ENCODE measurements at places on chromosomes 6 and 20.

GRCh38 chr6:3960754-3961361 lies 111.7 kb downstream of the FAM50B start:
- DNase-seq: no peak

DNA sequence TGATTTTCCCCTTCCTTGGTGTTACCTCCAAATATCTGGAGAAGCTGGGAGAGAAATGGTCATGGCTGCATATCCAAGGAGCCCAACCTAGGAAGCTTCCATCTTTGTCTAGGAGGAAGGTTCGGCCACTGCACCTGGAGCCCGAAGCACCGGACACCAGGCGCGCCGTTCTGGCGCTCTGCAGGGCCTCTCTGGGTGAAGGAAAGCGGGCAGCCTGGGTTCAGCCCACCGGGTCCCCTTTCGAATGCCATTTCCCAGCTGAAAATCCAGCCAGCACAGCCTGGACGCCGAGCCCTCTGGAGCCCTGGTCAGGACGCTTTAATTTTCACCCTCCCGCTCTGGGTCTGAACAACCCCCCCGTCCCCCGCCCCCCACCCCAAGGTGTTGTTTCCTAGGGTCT lies 1.2 kb downstream of the LINC00237 start:
- no peak for DNase-seq

DNA sequence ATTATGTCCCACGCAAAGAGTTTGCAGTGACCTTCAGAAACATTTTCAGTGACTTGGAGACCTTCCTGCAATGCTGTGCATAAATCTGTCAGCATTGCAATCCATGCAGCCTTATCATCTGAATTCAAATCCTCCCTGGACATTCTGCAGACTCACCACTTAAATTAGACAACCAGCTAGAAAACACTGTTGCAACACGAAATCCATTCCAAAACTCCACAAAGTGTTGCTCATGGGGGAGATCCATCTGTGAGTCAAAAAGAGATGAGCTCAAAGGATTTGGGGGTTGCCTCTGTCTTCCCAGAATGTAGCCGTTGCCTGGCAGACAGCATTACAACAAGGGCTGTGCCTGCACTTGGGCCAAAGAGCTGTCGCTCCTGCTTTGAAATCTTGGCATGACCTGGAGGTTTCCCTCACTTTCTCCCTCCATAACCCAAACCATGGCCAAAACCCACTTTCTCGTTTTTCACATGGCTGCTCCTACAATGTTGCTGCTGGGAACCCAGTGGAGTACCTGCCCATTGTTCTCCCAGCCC lies 163.5 kb upstream of the CDYL start:
- DNase-seq: no peak

GRCh38 chr20:36402708-36403107 lies 96.6 kb downstream of the DLGAP4 start:
- no peak for DNase-seq

- DNase-seq: peak; percentile 42
These were observed 158.1 kb upstream of the ZNF184 start for GRCh38 chr6:27630727-27631608.

DNA sequence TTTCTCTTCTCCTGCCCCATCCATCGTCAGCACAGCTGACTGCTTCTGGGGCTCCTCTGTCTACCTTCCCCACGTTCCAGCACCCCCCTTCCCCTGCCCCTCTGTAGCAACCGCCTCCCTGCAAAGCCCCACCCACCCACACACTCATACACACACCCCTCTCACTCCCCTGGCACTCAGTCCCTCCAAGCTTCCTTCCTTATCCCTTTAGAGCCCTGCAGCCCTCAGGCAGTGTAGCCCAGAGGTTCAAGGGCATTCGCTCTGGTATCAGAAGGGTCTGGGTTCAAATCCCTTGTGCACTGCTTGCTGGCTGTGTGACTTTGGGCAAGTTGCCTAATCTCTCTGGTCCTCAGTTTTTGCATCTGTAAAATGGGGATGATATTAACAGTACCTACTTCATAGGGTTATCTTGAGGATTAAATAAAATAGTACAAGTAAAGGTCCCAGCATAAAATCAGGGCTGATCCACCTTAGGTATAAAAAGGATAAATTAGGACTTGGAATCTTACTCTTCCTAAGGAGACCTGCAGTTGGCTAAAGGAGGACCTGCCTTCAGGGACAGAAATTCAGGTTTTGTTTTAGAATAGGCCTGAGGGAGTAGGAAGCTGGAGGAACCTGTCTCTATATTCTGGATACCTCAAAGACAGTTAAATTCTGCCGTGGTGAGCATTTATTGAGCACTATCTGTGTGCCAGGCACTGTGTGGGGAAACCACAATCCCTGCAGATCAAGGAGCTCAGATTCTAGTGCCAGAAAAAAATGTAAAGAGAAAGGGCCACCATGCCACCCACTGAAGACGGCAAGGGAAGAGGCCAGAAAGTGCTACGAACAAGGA lies 94.1 kb downstream of the SNX5 start:
- DNase-seq: no peak

DNA sequence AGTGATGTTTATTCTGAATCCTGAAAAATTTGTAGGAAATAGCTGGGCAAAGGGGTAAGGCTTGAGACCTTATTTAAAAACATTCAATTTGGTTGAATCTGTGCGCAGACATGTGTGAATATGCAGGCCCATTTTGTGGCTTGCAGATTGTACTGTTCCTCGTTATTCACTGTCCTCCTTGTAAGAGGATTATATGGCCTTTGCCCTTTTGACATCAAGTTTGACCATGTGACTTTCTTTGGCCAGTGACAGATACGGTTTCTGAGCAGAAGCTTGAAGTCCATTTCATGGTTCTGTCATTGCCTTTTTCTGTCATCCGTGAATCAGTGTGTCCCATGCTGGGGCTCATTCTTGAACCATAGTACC lies 13.4 kb downstream of the AFDN start:
- no peak for DNase-seq

GRCh38 chr6:44040786-44041185 lies 86.5 kb downstream of the MRPL14 start:
- no peak for DNase-seq

- DNase-seq: no peak
These were observed 368.0 kb downstream of the QKI start for GRCh38 chr6:163782436-163783003.

DNA sequence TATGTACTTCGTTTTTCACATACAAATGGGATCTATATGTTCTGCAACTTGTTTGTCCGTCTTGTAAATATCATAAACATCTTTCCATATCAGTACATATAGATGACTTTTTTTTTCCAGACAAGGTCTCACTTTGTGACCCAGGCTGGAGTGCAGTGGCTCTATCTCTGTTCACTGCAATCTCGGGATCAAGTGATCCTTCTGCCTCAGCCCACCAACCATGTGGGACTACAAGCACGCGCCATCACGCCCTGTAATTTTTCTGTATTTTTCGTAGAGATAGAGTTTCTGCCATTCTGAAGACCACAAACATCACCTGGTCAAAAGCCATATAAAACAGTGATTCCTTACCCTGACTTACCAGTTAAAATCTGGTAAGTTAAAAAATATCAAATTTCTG lies 37.7 kb upstream of the SYNCRIP start:
- DNase-seq: no peak

DNA sequence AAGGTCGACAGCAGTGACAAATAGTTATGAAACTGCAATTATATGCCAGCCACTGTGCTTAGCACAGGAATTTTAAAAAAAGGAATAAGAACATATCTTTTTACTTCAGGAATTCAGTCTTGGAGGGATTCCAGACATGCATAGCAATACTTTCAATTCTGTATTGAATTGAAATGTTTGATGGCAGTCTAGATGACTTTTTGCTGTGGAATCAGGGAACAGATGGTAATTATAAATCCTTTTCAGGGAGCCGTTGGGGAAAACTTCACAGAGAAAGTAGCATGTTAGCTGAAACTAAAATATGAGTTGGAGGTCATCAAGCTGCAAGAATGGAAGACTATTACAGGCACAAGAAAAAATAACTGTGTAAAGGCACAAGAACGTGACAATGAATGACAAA lies 74.8 kb downstream of the IMPG1 start:
- no peak for DNase-seq

DNA sequence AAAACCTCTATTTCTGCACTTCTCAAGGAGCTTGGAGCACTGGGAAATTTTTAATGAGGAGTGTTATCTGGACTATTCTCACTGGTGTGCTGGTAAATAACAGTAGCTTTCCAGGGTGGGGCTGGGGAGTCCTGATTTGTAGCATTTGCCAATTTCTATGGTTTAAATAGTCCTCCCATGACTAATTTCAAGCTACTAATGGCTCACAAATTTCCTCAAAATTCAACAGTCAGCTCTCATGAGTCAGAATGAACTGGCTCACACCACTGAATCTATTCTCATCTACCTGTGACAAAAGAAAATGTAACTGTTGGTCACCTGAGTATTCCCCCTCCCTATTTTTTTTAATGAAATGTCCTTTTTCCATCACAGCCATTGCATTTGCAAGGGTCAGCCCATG lies 449.6 kb downstream of the KIF16B start:
- DNase-seq: no peak

- DNase-seq: no peak
These were observed 179.1 kb upstream of the EYA4 start for GRCh38 chr6:133062077-133062476.

DNA sequence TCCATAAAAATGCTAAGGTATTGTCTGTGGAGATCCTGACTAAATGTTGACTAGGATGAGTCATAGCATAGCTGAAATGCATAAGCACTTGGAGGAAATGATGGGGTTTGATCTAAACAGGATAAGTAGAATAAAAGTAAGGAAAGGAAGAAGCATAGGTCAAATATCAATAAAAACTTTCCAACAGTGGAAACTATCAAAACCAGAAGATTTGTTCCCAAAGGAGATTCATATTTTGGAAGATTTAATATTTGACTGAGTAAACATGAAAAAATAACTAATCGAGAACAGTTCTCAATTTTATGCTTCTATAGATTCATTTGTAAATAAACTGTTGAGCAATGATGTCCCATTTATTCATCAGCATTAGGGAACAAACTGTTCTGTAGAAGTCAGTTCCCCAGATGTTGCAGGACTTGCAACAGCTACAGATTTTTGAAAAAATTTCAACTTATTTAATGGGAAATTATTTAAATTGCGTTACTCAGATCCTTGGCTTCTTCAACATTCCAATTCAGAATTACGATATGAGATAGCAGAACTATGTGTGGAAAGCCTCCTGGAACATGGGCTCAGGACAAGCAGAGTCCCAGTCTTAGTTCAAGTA lies 133.7 kb upstream of the TBX18 start:
- no peak for DNase-seq
